ENCODE measurements at places on chromosomes 4 and X. TPM values are rescaled to one million over a fixed set of nuclear protein-coding genes. Genes with fewer than 3 reads are reported as not detected.

TAF7L gene
- total RNA-seq, result not detected

WAS gene
- total RNA-seq, result 88.9 TPM

ACE2 gene
- total RNA-seq, result not detected

SLC9A6 gene
- total RNA-seq, result 11.3 TPM

TLR2 gene
- 1.6 TPM for total RNA-seq

FGA gene
- not detected for total RNA-seq

TREX2 gene
- 1.0 TPM for total RNA-seq

SETD7 gene
- 8.8 TPM for total RNA-seq

C4orf50 gene
- 0.12 TPM for total RNA-seq

NKX6-1 gene
- total RNA-seq, result not detected

MMGT1 gene
- 12.4 TPM for total RNA-seq

MID2 gene
- total RNA-seq, result 8.4 TPM

BEX5 gene
- 4.3 TPM for total RNA-seq

FAT4 gene
- total RNA-seq, result not detected

ATP6AP2 gene
- 53.6 TPM for total RNA-seq

EGF gene
- not detected for total RNA-seq

SLC6A14 gene
- not detected for total RNA-seq

AMELX gene
- not detected for total RNA-seq

ZNF185 gene
- 2.0 TPM for total RNA-seq

NDP gene
- total RNA-seq, result not detected

APLN gene
- not detected for total RNA-seq

CYLC1 gene
- total RNA-seq, result not detected

ZCCHC18 gene
- total RNA-seq, result 0.18 TPM

DHRSX gene
- total RNA-seq, result 16.4 TPM

NOA1 gene
- total RNA-seq, result 31.4 TPM

RAB33A gene
- total RNA-seq, result 22.8 TPM

GATA1 gene
- total RNA-seq, result 0.25 TPM

MFAP3L gene
- total RNA-seq, result 0.86 TPM

BMPR1B gene
- total RNA-seq, result not detected

TIMP1 gene
- total RNA-seq, result 32.7 TPM

VSIG1 gene
- 0.18 TPM for total RNA-seq

MAGEB2 gene
- not detected for total RNA-seq

BTK gene
- 0.19 TPM for total RNA-seq

ADH7 gene
- total RNA-seq, result not detected

TRIM2 gene
- total RNA-seq, result 4.4 TPM

NEXMIF gene
- 1.5 TPM for total RNA-seq

DGKK gene
- total RNA-seq, result not detected

EREG gene
- total RNA-seq, result 0.07 TPM

VAMP7 gene
- 41.2 TPM for total RNA-seq

CXCL13 gene
- 2.5 TPM for total RNA-seq

ESX1 gene
- not detected for total RNA-seq

NLRP2B gene
- total RNA-seq, result not detected

ART3 gene
- not detected for total RNA-seq

FAM13A gene
- 2.2 TPM for total RNA-seq

NUDT6 gene
- total RNA-seq, result 4.4 TPM

KIF4A gene
- total RNA-seq, result 38.0 TPM

RBMXL3 gene
- total RNA-seq, result not detected

FMR1NB gene
- not detected for total RNA-seq

PASD1 gene
- not detected for total RNA-seq

PLP2 gene
- 142 TPM for total RNA-seq

SMIM10 gene
- total RNA-seq, result 1.5 TPM

SPANXN2 gene
- not detected for total RNA-seq

RAB28 gene
- 13.5 TPM for total RNA-seq

SH3D19 gene
- not detected for total RNA-seq

TRIML1 gene
- not detected for total RNA-seq

CDKL2 gene
- 2.9 TPM for total RNA-seq

NMU gene
- total RNA-seq, result not detected

All from activated naive CD4-positive, alpha-beta T cell treated with anti-CD3 and anti-CD28 coated beads, Interleukin-2, amount 50 U/mL, for 72 hours (primary cell).